Foreskin keratinocyte (primary cell): ENCODE measurements at places on chromosomes 16 and 17. TPM values are rescaled to one million over a fixed set of nuclear protein-coding genes. Genes with fewer than 3 reads are reported as not detected.
A peak's percentile ranks its signal among the peaks of the same experiment; 100 is the strongest.

DNA sequence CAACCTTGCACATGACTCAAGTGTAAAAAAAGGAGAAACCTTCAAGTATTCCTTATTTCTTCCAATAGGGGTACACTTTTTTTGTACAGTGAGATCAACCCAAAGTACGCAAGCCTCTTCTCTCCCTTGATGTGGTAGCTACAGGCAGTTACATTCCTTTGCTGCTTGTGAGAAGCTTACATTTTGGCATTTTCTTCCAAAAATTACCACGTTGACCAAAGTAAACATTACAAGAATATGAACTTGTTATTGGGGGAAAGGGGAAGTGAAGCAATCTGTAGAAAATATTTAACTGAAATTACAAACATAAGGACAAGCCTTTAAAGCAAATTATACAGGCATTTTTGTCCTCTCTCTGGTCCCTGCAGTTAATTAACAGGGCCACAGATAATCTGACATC, 97.0 kb upstream of the TOB1 start:
- no peak for DNase-seq

DNA sequence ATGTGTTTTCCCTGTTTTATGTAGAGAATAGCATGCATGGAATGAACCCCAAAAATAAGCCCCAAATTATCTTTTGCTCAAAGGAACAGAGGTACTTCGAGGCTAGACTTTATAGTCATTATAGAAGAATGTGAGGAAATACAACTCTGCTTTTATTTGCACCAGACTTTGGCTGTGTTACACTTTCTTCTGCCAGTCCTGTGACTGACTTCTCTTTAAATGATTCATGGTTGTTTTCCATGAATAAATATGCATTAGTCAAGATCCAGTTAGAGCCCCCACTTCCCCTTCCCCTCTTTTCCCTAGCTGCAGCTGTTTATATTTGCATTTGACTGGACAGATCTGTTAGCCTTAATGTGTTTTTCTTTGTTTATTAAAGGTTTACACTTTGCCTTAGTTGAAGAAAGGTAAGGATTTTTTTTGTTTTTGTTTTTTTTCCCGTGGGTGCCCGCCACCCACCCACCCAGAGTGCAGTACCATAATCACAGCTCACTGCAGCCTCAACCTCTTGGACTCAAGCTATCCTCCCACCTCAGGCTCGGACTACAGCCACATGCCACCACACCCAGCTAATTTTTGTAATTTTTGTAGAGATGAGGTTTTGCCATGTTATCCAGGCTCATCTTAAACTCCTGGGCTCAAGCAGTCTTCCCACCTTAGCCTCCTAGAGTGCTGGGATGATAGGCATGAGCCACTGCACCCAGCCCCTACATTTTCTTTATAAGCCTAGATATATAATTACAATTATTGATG, 152.6 kb downstream of the CYB561 start:
- no peak for DNase-seq

GRCh38 chr17:48107137-48108055, at the start of gene SNX11:
Gene SNX11 (plus strand): TSS chr17:48107766. CDS start chr17:48112044, 4,278 bp downstream.
- peak; percentile 74 for DNase-seq

GRCh38 chr17:51374209-51374608, 113.9 kb downstream of the UTP18 start:
- DNase-seq, result no peak

DNA sequence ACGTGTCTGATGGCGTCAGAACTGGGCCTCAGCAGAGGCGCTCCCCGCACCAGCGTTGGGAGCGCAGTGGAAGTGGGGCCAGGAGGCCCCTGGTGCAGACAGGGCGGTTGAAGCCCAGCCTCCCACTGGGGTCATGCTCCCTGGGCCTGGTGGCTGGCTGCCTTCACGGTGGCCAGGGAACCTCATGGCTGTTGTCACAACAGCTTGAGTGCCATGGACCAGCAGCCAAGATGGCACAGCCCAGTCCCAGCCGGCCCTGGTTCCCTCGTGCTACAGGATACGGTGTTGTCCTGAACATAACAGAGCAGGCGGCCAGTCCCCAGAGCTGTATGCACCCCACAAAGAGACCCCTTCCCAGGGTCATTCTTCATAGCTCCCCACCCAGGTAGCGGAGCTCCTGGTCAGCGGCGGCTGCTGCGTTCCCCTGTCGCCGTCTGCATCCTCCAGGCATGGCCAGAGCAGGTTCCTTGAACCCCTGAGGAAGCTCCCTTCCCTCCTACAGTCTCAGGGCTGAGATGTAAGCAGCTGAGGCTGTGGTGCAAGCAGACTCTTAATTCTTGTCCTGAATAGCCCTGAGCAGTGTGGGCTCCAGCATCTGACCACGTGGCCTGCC, 29.7 kb downstream of the NME3 start:
- no peak for DNase-seq

KRT33B gene
- 0.32 and 0.57 TPM in 2 replicates for polyA plus RNA-seq

DNAI2 gene
- not detected in 2 replicates for polyA plus RNA-seq
